NCI-H1436 treated with DMSO at 0.1 percent for 48 hours (cell line): ENCODE measurements at places on chromosomes 16 and 17.

GRCh38 chr16:75402821-75403475 is 30.4 kb downstream of the CFDP1 start:
- DNase-seq, result no peak

DNA sequence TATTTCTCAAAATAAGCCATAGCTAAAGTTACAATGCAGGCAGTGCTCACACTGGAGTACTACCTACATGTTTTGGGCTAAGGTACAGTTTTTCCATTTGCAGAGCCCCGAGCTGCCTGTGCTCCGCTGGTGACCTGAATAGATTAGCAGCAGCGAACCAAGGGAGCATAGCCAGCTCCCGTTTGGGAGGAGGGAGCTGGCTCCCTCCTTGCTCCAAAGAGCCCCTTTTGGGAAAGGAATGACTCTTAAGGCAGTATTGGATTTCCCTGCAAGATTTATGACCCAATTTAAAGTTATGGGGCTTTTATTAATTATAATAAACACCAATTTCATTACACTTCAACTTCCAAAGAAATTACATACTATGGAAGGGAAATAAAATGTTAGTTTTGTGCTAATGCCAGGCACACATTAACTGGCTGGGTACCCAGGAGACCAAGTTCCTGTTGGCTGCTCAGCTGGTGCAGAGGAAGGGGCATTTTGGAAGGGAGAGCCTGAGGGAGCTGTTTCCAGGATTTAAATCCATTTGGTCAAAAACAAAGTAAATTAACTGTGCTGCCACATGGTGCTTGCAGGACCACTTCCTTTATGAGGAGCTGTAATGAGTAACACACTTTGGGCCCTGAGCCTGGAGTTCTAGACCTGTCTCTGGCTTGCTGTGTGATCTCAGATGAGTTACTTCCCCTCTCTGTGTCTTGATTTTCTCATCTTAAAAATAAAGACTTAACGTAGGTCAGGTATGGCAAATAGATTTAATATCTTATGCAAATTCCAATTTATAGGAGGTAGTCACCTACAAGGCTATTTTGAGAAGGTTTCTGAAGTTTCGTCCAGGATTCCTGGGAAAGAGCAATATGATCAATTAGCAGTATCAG is 362.1 kb upstream of the CCL2 start:
- no peak for DNase-seq

DNA sequence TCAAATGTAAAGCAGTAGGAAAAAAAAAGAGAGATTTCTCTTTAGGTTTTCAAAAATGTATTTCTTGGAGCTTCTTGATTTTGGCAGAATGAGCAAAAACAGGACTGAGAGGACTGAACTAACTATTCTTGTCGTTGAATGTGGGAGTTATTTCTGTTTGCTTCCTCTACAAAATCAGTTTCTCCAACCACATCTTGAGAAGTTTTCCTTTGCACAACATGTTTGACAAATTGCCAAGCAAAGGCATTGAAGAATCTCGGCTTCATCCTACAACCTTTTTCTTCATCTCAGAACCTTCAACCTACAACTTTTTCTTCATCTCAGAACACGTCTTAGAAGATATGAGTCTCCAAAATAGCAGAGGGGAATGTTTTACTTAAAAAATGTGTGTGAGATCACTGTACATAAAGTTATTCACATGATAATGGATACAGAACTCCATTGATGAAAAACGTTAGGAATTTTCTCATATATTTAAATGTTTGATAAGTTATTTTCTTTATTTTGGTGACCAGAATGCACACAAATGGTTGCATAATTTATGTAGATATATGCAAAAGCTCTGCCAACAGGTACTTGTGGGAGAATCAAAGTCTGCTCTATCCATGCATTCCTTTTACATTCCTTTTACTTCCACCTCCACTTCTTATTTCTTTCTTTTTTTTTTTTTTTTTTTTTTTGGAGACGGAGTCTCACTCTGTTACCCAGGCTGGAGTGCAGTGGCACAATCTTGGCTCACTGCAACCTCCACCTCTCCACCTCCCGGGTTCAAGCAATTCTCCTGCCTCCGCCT is 370.0 kb downstream of the KCNJ2 start:
- DNase-seq, result no peak

- no peak for DNase-seq
Measured at GRCh38 chr17:38984666-38985065, 17.5 kb upstream of the FBXO47 start.

- DNase-seq, result no peak
Measured at GRCh38 chr17:76527430-76528111, 9.9 kb downstream of the CYGB start.

- no peak for DNase-seq
Measured at GRCh38 chr16:83338941-83339340, 468.8 kb upstream of the HSBP1 start.

DNA sequence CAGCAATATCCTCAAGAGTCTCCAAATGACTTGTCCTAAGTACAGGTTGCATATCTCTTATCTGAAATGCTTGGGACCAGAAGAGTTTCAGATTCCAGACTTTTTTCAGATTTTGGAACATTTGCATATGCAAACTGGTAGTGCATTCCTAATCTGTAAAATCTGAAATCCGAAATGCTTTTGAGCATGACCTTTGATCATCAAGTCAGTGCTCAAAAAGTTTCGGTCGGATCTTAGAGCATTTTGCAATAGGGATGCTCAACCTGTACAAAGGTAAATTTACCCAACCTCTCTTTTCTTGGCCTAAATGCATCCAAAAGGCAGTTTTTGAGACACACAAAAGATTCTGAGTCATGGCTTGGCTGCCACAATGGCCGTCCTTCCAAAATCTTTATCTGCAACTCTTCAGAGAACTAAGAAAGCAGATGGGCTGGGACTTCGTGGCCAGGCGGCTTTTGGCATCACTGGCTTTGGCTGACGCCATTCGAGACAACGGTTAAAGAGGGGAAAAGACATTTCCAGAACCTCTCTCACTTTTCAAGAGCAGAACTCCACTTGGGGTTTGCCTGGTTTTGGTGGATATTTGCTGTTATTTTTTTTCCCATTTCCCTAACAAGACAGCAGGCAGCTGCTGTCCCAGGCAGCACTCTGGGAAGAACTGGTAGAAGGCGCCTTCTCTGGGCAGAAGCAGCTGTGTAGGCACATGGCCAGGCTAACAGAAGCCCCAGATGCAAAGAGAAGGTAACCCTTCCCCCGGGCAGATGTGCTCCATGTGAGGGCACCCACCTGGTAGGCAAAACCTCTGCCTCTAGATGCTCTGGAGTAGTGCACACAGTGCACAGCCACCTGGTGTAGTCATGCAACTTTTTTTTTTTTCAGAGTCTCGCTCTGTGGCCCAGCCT is 8.9 kb downstream of the CPPED1 start:
- no peak for DNase-seq
